Activated CD8-positive, alpha-beta memory T cell treated with anti-CD3 and anti-CD28 coated beads, Interleukin-2, amount 50 U/mL, for 4 hours (primary cell): ENCODE measurements at places on chromosomes 5 and 9.
A peak's percentile ranks its signal among the peaks of the same experiment; 100 is the strongest.

DNA sequence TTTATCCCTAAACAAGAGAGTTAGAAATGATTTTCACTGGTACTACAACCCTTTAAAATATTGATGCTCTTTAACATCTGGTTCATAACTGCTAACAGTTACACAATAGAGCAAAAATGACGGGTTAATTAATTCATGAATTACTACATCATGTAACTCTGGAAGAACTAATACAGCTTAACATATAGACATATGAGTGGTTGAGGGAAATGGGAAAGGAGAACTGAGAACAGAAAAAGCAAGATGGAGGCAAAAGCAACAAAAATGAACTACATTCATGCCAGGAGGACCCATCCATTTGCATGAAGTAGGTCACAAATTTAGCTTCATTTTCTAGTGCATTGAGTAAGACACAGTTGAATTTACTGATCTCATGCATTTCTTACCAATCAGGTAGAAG is 61.8 kb downstream of the C9 start:
- no peak for DNase-seq

DNA sequence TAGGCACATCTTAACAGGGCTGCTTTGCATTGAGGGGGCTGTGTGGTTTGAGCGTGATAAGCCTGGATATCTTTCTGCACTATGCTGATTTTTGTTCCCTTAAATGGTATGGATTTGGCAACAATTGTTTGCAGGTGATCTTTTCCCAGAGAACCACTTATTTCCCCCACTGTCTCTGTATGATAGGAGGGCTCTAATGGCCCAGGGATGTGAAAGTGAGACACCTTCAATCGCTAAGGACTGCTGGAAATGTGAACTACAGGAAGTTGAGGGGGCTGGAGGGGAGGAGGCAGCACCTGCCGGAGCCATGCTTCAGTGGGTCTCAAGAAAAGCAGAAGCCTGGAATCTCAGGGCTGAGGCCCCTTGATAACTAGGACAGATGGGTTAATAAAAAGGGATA is 29.4 kb downstream of the SYK start:
- DNase-seq: no peak

DNA sequence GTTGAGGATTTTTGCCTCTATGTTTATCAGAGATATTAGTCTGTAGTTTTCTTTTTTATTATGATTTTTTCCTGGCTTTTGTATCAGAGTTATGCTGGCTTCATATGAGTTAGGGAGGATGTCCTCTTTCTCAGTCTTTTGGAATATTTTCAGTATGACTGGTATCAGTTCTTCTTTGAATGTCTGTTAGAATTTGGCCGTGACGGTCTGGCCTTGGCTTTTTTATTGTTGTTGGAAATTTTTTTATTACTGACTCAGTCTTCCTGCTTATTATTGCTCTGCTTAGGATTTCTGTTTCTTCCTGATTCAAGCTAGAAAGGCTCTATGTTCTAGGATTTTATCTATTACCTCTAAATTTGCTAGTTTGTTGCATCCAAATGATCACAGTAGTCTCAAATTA is 421.9 kb downstream of the CDH10 start:
- DNase-seq: no peak

- DNase-seq: no peak
Observed at GRCh38 chr9:109477258-109478050, 20.7 kb downstream of the PTPN3 start.

DNA sequence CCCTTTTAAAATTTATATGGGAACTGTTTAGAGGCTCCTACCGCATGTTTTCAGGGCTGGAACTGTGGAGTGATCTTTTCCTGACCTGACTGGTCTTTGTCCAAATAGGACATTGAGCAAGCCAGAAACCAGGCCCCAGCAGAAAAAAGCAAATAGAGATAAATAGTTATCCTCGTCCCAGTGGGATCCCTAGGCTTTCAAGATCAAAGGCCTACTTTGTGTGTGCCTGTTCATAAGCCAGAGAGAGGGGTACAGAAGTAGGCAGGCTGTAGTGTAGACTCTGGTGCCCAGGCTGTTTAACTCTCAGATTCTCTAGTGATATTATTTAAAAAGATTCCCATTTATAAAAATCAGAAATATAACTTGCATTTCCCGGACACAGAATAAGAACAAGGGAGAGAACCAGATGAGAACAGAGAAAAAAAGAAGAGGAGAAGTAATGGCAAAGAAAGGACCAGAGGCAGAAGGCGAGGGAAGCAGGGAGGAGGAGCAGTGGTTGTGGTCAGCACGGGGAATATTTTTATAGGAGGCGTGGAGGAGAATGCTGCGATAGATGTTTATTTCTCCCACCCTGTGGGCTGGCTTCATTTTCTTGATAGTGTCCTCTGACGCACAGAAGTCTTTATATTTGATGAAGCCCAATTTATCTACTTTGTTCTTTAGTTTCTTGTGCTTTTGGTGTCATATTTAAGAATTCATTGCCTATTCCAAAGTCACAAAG is 101.2 kb downstream of the AOPEP start:
- DNase-seq: no peak

DNA sequence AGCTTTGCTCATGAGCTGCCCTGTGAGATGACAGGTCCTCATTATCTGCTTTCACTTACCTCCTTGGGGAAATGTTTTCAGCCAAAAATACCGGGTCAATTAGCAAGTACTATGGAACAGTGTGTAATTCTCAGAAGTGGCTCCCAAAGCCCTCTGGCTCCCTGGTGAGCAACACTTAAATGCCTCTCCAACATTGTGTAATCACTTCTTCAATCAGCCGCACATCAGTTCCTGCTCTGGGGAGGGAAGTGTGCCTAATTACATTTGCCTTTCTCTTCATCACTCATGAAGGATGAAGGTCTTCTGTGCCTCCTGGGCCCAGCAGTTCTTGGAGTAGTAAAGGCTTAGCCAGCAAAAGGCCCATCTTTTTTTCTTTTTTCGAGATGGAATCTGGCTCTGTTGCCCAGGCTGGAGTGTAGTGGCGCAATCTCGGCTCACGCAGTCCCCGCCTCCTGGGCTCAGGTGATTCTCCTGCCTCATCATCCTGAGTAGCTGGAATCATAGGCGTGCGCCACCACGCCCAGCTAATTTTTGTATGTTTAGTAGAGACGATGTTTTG is 23.1 kb downstream of the NIM1K start:
- DNase-seq: no peak

- no peak for DNase-seq
Observed at GRCh38 chr9:88174324-88174723, 36.0 kb upstream of the SPATA31C2 start.

GRCh38 chr5:170183816-170184687 is 48.7 kb upstream of the C5orf58 start:
- DNase-seq: peak; percentile 31

DNA sequence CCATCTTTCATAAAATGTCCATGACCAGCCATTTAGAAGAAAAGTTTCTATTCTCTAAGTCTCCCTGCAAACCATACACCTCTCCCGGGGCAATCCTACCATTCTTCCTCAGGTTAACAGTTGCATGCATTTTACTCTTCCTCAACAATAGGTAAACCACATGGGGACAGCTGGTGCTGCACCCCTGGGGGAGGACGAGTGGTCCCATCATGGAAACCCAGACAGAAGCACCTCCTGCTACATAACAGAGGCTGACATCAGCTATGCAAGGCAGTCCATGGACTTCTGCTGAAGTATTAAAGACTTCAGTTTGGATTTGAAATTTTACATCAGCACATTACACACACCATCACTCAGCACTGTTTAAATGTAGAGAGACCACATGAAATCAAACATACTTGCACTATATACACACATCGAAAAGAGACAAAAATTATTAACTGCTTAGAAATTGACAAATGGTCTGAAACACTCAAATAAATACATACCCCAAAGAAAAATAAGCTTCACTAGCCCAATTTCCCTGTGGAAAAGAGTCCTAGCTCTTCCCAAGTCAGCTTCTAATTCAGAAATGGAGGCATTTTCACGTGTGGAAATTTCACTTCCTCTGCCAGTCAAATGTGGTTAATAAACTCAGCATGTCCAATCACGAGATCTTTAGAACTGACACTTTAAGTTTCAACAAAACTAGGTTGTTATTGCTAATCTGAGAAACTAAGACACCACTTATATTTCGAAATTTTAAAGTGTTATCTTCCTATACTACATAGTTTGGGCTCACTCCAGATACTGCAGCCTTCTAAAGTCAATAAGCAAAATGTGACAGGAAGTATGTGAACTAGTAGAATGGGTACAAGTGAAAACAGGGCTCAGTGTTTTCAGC is 173.4 kb downstream of the ROR2 start:
- no peak for DNase-seq

GRCh38 chr5:36355516-36355915 is 53.8 kb upstream of the RANBP3L start:
- DNase-seq: no peak

DNA sequence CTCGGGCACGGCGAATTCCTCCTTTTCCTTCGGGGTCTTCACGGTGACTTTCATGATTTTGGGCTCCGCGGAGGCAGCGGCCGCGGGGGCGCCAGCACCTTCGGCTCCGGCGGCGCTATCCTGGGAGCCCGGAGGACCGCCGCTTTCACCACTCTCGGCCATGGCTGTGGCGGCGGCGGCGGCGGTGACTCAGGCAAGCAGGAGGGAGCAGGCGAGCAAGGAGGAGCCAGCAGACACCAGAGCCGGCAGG is 315 bp downstream of the UBQLN1 start:
- peak; percentile 73 for DNase-seq

- no peak for DNase-seq
Observed at GRCh38 chr5:81907012-81907635, 64.7 kb upstream of the ATG10 start.

GRCh38 chr5:133232011-133232410 is 180.2 kb downstream of the HSPA4 start:
- DNase-seq: no peak

- DNase-seq: no peak
Observed at GRCh38 chr5:26692952-26693351, 345.4 kb downstream of the CDH9 start.

DNA sequence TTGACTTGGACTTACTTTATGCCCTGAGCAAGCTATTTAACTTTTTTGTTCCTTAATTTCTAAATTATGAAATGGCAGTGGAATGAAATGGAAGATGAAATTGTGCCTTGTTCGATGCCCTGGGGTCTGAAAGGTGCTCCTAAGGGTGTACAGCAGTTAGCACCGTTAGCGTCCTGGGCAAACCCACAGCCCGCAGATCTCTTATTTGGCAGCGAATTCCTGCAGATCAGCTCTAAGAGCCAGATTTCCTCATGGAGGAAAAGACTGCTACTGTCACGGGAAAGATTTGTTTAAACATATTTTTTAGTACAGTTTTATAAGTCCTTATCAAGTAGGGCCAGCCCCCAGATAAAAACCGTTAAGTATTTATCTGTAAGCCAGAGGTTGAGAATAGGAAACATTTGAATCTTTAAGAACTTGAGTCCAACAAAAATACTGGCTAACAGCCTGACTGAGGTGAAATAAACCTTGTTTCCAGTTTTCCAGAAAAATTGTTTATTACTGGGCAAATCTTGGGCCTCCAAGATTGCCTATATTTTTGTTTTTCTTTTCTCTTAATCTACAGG is 216.5 kb upstream of the DMRT1 start:
- DNase-seq: no peak

DNA sequence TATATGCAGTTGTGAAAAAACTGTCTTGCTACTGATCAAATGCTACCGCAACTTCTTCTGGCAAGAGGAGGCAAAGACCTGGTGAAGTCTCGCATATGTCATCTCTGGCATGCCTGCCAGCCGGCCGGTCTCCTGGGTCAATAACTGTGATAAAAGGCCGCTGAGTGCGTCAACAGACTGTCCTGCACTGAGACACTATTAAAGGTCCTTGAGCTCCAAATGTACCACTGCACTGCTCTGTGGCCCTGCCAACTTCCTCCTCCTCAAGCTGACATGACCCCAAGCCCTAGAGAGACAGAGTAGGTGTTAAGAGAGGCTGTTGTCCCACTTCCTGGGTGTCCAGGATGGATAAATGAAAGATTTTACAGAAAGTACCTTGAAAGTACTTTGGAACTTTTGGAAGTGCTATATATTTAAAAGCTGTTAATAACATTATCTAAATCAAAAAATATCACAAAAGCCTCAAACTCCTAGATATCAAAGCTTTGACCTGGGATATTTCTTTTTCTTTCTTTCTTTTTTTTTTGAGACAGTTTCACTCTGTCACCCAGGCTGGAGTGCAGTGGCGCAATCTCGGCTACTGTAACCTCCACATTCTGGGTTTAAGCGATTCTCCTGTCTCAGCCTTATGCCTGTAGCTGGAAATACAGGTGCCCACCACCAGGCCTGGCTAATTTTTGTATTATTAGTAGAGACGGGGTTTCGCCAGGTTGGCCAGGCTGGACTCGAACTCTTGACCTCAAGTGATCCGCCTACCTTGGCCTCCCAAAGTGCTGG is 31.5 kb downstream of the RAPGEF1 start:
- no peak for DNase-seq

DNA sequence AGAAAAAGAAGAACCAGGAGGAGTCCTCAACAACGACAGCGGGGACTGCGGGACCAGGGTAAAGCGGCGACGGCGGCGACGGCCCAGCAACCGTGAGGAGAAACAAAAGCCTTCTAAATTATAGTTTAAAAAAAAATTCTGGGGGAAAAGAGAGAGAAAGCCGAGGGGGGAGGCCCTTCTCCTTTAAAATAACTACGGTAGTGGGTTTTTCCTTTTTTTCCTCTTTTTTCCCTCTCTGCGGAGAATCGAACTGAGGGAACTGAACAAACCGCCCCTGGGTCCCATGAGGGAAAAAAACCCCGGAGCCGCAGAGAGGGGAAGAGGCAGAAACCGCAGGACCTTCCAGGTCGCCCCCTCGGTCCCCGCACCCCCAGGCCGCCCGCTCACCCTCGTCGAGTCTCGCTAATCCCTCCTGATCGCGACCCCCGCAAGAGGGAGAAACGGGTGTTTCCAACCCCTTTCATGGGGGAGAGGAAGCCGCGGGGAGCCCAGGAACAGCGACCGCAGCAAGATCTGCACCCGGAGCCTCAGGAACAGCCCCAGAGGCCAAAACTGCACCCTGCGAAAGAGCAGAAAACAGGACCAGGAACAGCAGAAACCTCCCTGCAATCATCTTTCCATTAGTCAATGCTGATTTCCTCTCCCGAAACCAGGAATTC is 453 bp downstream of the CPEB4 start:
- DNase-seq: peak; percentile 26

DNA sequence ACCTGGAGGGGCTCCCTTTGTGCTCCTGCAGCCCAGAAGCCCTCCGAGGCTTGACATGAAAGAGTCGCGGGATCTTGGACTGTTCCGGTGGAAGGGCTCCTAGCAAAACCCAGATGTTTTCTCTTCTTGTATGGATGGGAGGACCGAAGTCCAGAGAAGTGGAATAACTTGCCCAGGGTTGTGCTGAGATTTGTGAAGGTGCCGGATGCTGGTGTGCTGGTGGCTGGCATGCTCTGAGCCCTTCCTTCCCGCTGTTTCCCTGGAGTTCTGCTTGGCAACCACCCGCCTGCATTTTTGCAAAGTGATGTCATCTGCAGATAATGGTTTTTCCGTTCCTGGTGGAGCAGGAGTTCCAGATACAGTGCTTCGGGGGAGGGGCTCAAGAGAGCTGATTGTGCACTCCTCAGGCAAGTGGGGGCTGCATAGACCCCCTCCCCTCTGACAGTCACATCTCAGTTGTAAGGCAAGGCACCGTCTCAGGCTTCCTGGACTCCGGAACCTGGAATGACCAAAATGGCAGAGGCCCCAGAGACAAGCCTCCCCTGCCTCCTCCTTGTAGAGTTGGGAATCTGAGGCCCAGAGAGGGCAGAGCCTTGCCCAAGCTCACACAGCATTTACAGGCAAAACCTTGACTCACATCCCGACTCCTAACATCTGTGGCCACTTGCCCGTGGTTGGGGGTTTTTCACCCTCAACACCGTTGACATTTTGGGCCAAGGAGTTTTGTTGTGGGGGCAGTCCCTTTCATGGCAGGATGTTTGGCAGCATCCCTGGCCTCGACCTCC is 157.0 kb downstream of the RGS3 start:
- no peak for DNase-seq
